Activated gamma-delta T cell (primary cell): ENCODE measurements at places on chromosomes 5 and 9.

DNA sequence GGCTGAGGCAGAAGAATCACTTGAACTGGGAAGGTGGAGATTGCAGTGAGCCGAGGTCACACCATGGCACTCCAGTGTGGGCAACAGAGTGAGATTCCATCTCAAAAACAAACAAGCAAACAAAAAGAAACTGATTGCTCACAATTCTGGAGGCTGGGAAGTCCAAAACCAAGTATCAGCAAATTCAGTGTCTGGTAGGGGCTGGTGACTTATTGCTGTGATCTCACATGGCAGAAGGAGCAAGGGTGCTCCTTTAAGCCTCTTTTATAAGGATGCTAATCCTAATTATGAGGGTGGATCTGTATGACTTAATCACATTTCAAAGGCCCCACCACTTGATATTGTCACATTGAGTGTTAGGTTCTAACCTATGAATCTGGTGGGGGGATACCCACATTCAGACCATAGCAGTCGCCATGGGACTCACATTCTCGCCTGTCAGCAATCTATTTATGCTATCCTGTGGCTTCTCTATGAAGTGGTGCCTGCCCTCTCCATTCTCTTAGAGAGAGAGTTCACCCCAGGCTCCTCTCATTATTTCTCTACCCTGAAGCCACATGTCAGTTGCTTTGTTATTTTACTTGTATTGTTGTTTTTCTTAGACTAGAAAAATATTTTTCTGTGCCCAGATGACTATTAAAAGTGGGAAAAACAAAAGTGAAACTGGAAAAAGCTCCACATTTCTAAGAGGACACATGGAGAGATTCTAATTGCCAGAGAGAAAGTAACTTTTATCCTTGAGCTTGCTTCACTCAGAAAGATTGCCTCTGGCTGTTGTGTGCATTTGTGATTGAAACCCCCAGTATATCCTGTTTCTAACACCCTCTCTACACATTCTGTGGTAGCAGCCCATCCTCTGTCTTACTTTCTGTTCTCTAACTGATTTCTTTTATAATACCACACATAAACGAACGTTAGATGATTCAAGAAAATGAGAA is 18.8 kb upstream of the PRLR start:
- no peak for DNase-seq

DNA sequence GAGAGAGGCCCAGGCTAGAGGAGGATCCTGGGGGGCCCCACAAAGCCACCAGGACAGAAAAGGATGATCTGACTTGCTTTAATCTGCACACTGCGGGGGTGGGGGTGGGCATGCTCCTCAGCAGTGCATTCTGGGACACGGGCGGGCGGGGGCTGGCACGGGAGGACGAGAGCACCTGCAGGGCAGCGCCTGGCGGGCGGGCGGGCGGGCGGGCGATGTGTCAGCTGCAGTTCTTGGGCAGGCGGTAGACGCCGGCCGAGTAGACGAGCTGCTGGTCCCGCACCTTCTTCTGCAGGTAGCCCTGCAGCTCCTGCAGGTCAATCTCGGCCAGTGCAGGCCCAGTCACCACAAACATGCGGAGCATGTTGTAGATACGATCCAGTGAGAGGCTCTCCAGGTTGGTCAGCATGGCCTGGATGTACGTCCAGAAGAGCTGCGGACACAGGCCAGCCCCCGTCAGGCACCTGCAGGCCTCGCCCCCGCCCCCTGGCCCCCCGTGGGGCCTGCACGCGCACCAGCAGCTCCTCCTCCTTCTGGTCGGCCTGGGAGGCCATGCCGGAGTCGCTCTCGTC is 3.0 kb upstream of the TMEM210 start:
- no peak for DNase-seq

GRCh38 chr9:71929791-71930440 is 18.5 kb downstream of the C9orf85 start:
- no peak for DNase-seq

DNA sequence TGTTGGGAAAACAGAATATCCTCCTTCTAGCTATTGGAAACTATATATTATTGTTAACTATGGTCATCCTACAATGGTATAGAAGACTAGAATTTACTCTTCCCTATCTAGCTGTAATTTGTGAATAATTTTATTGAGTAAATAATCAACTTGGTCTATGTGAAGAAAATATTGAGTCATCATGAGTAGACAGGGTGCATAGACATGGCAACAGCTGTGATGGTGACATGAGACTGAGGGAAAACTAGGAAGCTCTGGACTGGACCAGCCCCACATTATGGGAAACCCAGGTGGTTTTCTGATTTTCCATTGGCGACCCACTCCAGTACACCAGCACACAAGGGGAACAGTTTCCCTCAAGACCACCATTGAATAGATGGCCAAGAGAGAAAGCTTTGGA is 95.0 kb downstream of the APBA1 start:
- DNase-seq, result no peak

DNA sequence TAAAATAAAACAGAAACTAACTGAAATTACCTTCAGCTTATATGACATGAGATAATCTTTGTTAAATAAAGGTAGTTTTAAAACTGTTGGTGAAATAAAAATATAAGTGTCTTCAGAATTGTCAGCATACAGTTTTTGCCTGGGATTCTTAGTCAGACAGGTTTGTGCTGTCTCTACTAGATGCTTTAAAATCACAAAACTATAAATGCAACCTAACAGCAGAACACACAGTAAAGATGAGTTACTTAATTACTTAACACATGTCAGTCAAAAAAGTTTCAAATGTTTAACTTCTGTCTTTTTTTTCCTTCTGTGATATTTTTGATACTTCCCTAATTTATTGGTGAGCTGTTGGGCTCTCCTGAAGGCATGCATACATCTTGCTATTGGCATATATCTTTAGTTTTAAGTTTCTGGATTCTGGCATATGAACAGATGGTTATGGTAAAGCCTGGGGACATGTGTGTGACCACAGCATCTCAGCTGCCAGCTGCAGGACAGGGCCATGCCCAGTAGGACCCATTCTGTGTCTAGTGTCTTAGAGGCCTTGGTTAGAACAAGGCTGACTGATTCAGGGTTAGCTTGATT is 231.1 kb upstream of the NUDT12 start:
- DNase-seq, result no peak

GRCh38 chr9:121783521-121784507 is 132.4 kb downstream of the DAB2IP start:
- DNase-seq, result no peak

GRCh38 chr5:172129256-172129910 is 58.6 kb downstream of the STK10 start:
- no peak for DNase-seq

GRCh38 chr5:150256410-150257064 is 33.0 kb downstream of the CAMK2A start:
- no peak for DNase-seq

DNA sequence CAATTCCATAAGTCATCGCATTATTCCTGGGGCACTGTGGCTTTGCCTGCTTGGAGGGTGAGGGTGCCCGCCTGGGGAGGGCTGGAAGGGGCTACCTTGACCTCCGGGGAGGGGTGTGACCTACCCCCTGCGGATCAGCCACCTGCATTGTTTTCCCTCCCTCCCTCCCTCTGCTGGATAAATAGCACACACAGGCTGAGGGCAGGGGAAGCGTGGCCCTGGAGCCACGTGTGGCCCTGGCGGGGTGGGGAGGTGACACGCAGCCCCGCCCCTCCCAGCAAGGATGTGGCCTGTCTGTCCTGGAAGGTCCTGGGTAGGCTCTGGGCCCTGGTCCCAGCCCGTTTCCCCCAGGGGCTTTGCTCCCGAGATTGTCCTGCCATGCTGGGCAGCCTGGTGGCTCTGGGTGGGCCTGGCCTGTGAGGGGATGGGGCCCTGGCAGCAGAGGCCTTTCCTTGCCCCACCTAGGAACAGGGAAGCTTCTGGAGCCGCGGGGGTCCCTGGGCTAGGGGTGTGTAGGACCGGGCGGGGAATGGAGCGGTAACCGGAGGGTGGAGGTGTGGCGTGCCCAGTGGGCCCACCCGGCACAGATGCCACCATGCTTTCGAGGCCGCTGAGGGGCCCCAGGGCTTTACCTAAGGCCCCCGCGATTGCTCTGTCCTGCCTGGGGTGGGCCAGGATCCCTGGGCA is 33.4 kb downstream of the RXRA start:
- no peak for DNase-seq

GRCh38 chr5:136768457-136768856 is 403.1 kb upstream of the TRPC7 start:
- DNase-seq, result no peak

- DNase-seq, result peak; percentile 81
These were observed 393 bp downstream of the SH3GLB2 start for GRCh38 chr9:129027685-129028191.

- DNase-seq, result no peak
These were observed 73.8 kb downstream of the AMBP start for GRCh38 chr9:114004221-114004716.

GRCh38 chr5:7679663-7680062 is 171.3 kb downstream of the CFAP90 start:
- no peak for DNase-seq

DNA sequence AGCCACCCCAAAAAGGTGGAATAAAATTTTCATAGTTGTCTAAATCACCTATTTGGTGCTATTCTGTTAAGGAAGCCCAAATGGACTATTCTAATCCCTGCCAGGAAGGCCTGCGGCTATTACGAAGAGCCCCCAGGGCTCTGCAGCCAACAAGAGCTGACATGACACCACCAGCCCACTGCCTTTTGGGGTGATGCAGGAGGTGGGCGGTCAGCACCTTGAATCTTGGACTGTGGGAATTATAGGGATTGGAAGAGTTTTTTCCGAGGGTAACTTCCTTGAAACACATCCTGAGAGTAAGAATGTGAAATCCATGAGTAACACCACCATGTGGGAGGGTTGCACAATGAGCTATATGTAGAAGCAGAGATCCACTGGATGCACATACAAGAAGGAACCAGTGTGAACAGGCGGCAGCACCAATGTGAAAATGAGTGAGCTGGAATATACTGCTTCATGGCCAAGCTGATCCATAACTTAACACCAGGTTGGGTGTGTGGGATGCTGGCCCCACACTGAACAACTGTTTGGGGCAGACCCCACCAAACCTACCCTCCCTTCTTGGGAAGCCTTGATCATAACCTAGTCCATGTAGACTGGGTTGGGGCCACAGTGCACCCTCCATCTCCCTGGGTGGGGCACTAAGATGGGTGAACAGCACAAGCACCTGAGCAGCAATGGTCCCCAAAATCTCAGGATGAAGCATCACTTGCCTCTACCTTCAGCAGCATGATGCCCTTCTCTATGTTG is 239.0 kb downstream of the FSTL4 start:
- DNase-seq, result no peak

DNA sequence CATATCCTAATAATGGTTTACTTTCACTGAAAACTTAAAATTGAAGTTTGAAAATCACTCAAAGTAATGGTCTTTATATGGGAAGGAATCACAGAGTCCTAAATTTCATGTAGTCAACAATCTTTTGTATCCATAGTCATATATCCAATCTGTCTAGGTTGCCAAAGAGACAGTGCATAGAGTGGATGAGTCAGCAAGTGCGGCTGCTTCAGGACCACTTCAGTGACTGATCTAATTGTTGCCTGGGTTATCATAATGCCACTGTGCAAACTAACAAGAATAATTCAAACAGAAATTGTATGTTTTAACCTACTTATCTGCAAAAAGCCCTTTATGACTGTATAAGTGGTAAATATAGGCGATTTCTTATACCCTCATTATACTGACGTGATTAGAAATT is 211.3 kb upstream of the PRR16 start:
- no peak for DNase-seq

DNA sequence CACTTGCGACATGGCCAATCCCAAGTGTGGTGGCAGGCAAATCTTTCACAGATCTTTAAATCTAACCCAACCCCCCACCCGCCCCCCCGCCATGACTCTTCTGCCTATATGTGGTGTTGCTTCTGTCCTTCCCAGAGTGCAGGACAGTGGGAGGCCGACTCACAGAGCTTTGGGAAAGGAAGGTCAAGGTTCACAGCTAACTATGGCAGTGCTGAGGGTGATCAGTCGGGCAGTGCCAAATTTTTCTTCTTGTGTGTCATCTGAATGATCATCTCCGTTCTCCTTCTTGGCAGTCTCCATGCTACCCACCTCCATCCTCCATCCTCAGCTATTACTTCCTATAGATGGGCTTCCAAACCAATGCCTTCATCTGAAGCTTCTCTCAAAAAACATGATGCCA is 129.0 kb upstream of the NFIB start:
- no peak for DNase-seq

GRCh38 chr9:13163287-13163686 is 116.2 kb downstream of the MPDZ start:
- DNase-seq, result no peak

GRCh38 chr5:58477760-58478376 is 13.4 kb upstream of the GAPT start:
- DNase-seq, result no peak
